ENCODE measurements at places on chromosomes 3 and 15. TPM values are rescaled to one million over a fixed set of nuclear protein-coding genes. Genes with fewer than 3 reads are reported as not detected.

The GOLGA8Q gene
- 3.9 TPM for total RNA-seq

DNA sequence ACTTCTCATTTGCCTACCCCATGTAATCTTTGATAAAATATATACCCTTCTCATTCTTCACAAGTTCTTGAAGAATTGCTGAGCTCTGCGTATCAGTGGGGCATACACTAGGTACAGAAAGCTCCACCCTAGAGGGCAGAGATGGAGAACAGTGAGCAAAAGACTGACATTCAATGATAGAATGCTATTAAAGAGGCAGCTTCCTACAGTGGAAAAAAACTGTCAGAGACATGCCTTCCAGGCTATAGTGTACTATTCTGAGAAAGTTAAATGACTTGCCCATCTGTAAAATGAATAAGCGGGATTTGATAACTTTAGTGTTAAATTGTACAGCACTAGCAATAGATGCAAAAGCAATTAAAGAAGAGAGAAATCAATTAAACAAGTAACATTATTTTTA lies 172.8 kb downstream of the SUCNR1 start:
- DNase-seq, result no peak

DNA sequence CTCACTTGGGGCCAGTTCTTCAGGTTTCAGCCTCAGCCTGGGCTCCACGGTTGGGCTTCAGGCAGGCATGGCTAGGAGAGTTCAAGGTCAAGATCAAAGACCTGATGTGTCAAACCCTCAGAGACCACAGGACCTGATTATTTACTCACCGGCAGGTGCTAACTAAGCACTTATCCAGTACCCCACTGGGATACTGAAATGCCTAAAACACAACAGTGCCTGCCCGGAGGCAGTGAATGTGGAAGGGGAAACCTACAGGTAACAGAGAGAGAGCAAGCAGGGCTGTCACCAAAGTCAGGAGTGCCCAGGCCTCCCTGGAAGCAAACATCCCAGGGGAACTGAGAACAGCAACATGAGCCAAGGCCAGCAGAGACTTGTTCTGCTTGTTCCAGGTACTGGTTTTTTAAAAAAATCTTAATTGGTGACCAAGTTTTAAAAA lies 6.7 kb downstream of the IDH2 start:
- DNase-seq, result no peak

DNA sequence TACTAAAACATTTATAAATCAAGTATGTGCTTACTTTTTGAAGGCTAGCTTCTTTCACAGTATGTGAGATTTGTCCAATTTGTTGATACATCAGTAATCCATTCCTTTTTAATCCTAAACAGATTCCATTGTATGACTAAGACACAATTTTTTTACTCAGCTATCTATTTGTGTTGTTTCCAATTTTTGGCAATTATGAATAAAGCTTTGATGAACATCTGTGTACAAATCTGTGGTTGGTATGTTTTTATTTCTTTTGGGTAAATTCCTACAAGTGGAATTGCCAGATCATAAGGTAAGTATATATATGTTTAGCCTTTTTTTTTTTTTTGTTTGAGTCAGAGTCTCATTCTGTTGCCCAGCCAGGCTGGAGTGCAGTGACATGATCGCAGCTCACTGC lies 56.2 kb upstream of the VEPH1 start:
- no peak for DNase-seq

DNA sequence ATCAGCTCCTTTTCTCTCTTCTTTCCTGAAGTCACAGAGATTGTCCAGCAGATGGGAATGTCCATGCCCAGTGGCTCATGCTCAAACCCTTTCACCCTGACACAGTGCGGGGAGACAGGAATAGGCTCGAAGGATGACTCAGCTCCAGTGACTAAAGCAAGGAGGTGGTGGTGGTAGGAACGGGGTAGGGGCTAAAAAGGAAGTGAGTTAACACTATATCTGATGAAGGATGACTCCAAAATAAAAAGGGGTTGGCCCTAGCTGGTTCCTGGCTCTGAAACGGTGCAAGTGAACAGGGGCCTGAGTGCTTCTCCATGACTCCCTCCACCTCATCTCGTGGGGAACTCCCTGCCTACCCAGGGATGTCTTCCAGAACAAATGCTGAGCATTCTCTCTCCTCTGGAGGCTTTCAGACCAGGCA lies 167.4 kb upstream of the LPP start:
- no peak for DNase-seq

DNA sequence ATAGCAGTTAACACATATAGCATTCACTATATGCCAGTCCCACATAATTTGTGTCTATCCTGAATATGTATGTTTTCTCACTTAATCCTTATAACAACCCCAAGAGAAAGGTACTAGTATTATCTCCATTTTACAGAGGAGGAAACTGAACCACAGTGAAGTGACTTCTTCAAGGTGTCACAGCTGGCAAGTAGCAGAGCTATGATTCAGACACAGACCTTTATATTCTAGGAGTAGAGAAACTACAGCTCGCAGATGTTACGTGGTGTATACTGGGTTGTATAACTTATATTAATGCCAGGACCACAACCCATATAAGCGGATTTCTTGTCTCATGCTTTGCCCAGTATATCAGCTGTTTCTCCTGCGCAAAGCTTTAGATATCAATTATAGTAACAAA lies 29.5 kb upstream of the ICE2 start:
- no peak for DNase-seq
